ENCODE measurements at places on chromosomes 7 and 10.

GRCh38 chr7:16261100-16261499, 160.2 kb downstream of the CRPPA start:
- DNase-seq, result no peak

- DNase-seq, result no peak
These were observed 133.6 kb downstream of the ATXN7L1 start for GRCh38 chr7:105742787-105743186.

DNA sequence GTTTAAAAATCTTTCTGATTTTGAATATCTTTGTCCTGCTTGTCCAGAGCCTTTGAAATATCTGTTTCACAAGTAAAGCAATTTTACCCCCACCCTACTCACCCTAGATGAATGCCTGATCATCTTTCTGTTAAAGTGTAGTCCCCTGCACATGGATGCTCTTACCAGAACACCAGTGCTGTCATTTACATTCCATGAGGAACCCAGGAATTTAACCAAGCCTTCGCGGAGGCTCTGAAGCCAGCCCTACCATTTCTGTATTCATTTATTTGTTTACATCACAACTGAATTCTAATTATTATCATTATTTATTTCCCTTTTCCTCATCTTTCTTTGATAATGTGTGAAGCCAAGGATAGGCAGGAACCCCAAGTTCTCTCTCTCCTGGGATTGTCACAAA, 167.8 kb upstream of the MYO3A start:
- no peak for DNase-seq

DNA sequence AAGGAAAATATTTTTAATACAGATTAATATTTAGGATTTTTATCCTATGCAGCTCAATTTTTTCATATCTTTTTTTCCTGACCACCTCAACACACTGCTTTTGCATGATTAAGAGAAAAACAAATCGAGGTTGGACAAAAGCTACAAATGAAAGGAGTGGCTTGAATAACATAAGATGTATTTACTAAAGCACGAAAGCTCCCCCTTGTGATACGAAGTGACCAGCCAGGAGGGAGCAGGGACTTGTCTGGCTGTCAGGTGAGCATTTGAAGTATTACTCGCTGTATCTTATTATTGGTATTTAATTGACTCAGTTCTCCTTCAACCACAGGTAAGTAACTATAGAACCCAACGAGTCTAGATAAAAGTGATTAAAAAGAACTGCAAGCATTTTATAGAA, 265.2 kb upstream of the PHF14 start:
- DNase-seq, result peak; percentile 8

DNA sequence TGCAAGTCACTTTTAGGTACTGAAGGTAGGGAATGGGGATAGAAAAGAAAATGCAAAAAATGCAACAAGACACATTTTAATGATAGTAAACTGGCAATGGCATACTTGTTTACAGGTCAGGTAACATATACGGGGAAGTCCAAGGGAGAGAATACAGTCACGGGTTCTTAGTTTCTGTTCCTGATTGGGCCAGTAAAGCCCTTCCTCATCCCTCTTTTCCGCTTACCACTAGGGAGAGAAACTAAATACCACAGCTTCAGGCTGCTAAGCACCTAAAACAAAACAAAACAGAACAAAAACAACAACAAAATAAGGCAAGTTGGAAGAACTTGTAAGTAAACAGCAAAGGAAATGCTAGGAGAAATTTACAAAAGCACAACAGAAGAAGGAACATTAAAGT, 65.2 kb upstream of the OGDHL start:
- no peak for DNase-seq

GRCh38 chr7:75866114-75866488, 12.7 kb upstream of the RHBDD2 start:
- no peak for DNase-seq

All from urothelium cell line (cell line).